Stimulated activated naive CD4-positive, alpha-beta T cell treated with Interleukin-2 at 50 U/mL for 16 hours (primary cell): ENCODE measurements at places on chromosomes 5 and 9.
A peak's percentile ranks its signal among the peaks of the same experiment; 100 is the strongest.

DNA sequence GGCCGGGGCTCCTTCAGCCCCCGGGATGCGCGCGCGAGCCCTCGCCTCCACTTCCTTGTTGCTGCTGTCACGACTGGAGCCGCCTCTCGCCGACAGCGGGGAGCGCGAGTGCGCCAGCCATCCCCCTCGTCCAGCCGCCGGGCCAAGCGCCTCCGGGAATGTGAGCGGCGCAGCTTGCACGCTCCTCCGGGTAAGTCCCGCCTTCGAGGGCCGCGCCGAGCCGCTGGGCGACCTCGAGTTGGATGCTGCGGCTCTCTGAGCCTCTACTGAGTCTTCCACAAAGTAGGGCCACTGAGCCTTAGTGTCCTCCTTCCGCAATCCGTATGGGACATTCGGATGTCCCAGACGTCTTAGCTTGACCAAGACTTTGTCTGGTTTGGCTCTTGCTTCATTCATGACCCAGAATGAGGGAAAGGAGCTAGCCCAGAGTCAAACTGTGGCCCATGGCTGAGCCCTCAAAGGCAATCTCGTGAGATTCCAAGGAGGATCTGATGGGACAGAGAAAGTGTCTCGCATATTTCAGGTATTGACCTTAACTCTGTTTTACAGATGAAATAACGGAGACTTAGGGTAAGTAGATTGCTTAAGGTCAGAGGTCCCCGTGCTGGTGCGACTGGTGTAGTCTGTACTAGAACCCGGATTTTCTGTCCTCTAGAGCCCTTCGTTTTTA lies 586 bp downstream of the HMGXB3 start:
- DNase-seq = peak; percentile 32

DNA sequence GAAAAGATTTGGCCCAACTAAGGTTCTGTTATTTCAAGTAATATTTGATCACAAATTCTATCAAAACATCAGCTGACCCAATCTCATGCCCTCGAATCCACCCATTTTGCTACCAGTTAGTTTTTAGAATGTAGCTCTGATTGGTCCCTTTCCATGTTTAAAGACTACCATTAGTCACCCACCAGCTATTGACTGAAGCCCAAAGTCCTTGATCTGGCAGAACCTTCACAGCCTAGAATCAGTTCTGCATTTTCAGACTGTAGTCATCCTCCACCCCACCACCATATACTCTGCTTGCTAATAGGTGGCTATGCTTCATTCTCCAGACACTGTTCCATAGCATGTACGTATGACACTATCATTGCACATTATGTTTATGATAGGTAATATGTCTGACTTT lies 182.2 kb upstream of the TARS1 start:
- DNase-seq = no peak

DNA sequence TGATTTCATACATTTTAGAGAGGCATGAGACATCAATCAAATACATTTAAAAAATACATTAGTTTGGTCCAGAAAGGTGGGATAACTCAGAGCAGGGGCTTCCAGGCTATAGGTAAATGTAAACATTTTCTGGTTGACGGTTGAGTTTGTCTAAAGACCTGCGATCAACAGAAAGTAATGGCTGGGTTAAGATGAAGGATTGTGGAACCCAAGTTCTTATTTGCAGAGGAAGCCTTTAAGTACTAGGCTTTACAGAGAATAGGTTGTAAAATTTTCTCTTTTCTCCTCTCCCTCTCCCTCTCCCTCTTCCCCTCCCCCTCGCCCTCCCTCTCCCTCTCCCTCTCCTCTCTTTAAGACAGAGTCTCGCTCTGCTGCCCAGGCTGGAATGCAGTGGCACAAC lies 50.8 kb downstream of the PTTG1 start:
- no peak for DNase-seq

GRCh38 chr5:174454464-174454863 lies 269.9 kb upstream of the MSX2 start:
- DNase-seq = no peak

- no peak for DNase-seq
Measured at GRCh38 chr9:135544981-135545635, 818 bp upstream of the OBP2A start.

DNA sequence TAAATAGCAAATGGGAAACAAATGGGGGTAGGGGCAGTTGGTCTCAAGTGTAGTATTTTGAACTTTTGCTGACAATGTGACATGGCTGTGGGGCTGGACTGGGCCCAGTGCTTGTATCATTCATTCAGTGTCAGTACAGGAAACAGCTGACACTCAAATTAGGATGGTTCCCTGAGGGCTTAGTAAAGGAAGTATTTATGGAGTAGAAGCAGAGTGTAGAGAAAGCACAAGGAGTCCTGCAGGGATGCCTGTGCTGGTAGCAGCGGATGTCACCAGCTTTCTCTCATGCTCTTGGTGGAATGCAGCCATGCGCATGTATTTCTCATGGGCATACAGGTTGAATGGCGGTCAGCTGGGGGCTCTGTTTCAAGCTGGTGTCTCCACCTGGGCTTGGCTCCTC lies 72.9 kb upstream of the SLC44A1 start:
- DNase-seq = no peak

DNA sequence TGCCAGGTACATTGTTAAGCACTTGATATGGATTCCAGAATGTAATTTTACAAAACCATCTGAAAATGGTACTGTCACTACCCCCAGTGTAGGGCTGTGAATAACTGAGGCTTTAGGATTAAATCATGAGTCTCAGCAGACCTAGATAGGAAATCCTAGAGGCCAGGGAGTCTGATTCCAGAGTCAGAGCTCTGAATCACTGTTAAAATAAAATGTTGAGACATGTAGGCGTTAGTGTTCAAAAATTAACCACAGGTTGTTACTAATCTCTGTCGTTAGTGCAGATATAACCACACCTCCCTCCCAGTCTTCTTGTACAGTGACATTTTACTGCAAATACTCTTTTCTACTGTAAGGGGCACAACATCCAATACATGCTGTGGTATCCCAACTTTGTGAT lies 1828.8 kb downstream of the MAT2B start:
- DNase-seq = no peak

DNA sequence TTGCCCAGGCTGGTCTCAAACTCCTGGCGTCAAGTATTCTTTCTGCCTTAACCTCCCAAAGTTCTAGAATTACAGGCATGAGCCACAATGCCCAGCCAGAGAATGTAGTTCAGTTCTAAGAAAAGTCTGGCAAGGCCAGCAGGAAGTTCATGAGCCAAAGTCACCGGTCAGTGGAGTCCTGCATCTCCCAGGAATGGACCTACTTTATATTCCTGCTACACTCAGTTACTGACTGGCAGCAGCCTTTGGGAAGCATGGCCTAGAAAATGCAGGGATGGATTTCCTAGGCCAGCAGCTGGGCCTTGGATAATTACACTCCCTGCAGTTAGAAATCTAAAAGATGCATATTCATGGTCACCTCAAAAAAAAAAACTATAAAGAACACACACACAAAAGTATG lies 135.7 kb downstream of the CAAP1 start:
- no peak for DNase-seq

DNA sequence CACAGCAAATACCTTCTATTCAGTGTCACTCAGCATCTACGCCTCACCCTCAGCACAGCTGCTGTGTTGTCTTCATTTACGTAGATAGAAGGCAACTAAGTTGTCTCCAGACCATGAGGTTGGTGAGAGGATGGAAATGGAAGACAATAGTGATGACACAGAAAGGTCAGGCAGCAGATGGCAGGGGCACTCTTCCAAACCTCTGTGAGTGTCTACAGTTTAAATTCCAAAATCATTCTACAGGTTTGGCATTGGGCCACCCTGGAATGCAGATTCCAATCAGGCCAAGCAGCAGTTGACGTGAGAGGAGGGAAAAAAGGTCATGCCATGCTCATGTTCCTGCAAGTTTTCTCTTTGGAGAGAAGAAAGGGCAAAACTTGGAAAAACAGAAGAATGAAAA lies 68.7 kb upstream of the ADAMTSL1 start:
- no peak for DNase-seq

GRCh38 chr9:4787876-4788275 lies 4.9 kb upstream of the RCL1 start:
- DNase-seq = no peak

- DNase-seq = no peak
Measured at GRCh38 chr5:34511915-34512314, 144.2 kb upstream of the RAI14 start.

DNA sequence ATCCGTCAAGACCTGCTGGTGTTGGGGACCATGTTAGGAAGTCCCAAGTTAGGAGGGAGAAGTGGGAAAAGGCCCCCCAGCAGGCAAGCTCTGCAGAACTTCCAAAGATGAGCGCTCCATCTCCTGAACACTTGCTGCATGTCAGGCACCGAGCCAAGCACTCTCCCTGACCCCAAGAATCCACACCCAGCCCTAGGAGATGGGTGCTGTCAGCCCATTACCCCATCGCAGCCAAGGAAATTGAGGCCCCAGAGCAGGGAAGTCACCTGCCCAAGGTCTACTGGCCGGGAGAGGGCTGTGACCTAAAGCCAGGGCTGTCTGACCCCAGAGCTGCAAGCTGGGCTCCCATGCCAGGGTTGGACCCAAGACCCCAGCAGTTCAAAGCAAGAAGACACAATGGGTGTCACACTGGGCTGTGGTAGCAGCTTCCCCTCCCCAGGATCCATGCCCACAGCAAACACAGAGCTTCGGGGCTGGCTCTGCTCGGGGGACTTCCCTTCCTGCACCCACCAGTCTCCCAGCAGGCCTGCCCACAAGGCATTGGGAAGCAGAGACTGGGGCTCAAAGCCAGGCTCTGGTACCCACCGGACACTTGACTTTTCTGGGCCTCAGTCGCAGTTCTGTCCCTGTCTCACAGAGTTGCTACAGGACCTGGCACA lies 13.5 kb downstream of the EEIG1 start:
- no peak for DNase-seq

GRCh38 chr5:78587081-78587774 lies 61.3 kb downstream of the LHFPL2 start:
- no peak for DNase-seq

DNA sequence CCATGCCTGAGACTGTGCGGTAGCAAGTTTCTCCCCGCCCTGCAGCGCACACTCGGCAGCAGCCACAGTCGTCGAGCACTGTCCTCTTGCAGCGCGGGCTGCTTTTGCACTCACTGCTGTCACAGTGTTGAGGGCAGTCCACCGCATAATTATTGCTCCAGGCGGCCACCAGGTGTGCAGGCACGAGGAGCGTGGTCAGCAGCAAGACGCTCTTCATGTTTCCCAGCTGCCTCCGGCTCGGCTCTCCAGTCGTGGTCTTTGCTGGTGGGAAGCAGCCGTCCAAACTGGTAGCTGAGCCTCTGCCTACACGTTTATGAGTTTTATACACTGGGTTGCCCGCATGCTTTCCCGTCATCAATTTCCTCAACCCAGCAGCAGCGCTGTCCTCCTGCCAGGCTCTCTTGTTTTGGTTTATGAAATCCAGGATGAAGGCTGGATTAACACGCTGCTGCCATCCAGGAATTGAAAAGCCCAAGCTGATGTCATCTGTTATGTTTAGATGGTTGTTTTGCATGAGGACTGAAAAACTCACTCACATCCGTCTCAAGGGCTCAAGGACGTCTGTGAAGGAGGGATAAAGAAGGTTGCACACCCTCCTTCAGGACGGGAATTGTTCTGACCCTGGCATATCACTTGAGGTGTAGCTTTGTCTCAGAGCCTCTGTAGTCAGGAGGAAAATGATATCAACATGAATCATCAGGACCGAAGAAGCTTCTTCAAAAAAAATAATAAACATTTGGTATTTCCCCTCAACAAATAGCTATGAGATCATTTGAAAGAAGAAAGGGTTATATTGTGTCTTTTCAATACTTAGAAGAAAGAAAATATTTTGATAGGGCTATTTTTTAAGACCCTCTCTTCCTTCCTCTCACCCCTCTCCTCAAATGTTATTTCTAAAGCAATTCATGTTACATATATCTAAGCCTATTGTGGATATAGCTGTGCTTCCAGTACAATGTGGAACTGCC lies at the start of gene ESM1:
TSS of gene ESM1 (minus strand) at position 293 of the 968 bp plus-strand sequence. CDS start at position 217, 76 bp downstream.
- no peak for DNase-seq

DNA sequence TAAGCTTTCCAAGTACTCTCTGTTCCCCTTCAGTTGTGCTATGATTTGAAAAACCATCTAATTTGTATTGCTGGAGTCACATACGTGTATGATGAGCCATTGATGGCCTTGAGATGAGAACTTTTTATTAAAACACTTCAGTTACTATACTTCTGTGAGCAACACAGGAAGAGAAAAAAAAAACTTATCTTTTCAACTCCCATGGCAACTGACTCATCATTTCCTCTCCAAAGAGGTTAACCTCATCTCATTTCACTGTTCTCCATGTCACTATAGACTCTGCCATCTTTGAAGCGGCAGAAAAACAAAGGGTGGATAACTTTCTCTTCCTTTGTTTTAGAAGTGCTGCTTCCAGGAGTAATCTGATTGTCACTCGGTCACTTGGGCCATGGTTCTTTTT lies 104.3 kb upstream of the PCSK1 start:
- no peak for DNase-seq

- no peak for DNase-seq
Measured at GRCh38 chr5:86626149-86626548, 8.4 kb downstream of the COX7C start.
